ENCODE measurements at places on chromosomes 2 and 18.

- DNase-seq: no peak
Observed at GRCh38 chr18:51653507-51654213, 456.2 kb upstream of the MEX3C start.

GRCh38 chr2:128103407-128103806 is 12.4 kb downstream of the UGGT1 start:
- DNase-seq: no peak

- no peak for DNase-seq
Observed at GRCh38 chr2:105744909-105745853, at the start of gene NCK2. Gene NCK2, plus strand, starts transcription at chr2:105744912. Its CDS starts 110,152 bp downstream, at chr2:105855064.

GRCh38 chr18:23340661-23341060 is 112.4 kb upstream of the RIOK3 start:
- no peak for DNase-seq

- no peak for DNase-seq
Observed at GRCh38 chr18:29547626-29548025, 1370.7 kb upstream of the CDH2 start.

DNA sequence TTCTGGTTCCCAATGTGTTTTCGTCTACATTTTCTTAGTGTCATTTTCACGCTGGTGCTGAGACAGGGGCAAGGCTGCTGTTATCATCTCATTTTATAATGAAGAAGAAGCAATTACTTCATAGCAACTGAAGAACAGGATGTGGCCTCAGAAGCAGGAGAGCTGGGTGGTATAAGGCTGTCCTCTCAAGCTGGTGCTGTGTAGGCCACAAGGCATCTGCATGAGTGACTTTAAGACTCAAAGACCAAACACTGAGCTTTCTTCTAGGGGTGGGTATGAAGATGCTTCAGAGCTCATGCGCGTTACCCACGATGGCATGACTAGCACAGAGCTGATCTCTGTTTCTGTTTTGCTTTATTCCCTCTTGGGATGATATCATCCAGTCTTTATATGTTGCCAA is 7.3 kb downstream of the IL36G start:
- no peak for DNase-seq
